ENCODE measurements at places on chromosomes 5 and 9.
A peak's percentile ranks its signal among the peaks of the same experiment; 100 is the strongest.

DNA sequence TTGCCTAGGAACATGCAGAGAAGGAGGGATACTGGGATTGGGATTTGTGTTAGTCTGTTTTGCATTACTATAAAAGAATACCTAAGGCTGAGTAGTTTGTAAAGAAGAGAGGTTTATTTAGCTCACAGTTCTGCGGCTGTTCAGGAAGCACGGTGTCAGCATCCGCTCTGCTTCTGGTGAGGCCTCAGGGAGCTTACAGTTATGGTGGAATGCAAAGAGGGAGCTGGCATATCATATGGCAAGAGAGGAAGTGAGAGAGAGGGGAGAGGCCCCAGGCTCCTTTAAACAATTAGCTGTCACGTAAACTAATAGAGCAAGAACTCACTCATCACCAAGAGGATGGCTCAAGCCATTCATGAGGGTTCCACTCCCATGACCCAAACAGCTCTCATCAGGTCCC is 27.0 kb downstream of the IL12B start:
- no peak for DNase-seq

DNA sequence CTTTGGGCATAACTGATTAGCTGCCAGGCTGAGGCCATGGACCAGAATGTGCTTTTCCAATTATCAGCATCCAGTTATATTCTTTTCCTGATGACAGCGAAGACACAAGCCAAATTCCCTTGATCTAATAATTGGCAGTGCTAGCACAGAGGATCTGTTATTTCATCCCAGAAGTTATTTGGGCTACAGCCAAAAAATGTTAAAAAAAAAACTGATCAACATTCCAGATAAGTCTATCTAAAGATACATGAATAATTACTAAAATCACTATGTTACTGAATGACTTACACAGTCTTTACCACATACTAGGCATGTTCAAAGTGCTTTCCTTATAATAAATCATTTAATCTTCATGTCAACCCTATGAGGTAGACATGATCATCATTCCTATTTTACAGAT is 13.5 kb upstream of the PDZD2 start:
- DNase-seq: no peak

DNA sequence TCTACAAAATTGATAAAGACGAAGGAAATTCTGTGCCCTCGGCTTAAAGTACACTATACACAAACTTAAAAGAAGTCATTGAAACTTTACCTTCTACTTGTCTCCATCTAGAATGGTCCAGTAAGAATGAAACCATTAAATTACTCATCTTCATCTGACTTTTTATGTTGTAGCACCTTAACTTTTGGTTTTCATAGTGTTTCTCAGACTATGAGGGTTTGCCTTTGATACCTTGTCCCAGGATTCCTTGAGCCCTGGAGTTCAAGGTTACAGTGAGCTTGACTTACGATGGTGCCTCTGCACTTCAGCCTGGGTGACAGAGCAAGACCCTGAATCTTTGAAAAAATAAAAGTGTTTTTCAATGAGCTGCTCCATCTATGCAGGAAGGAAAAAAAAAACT is 132.2 kb downstream of the CDC42SE2 start:
- DNase-seq: no peak

DNA sequence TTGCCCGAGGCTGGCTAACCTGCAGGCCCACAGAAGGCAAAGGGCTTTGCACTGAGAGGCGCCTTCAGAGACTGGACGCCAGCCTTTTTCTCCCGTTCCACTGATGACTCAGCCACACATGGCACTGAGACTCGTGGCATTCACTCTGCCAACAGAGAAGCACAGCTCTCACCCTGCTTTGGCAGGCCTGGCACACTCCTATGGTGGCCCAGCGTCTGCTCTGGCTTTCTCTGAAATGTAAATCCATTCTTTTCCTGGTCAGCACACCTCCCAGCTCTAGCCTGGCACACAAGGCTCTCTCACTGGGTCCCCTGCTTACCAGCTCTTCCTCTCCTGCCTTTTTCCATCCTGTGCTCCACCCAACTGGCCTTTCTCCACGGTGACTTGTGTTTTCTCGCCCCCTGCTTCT is 5.9 kb upstream of the MELK start:
- no peak for DNase-seq

DNA sequence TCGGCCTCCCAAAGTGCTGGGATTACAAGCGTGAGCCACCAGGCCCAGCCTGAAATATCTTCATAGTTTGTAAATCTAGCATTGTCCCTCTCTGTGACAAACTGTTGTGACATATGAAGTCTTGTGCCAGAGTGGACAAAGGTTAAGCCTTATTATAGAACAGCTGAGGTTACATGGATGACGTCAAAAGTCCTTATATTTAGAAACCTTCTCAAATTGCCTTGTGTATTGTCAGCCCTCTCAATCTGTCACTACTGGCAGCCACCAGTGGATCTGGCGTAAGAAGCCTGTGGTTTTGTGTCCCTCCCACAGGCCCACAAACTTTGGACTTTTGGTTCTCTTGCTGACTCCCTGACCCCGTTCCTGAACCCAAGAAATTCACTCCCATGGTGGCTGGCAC is 79.4 kb upstream of the CCDC112 start:
- DNase-seq: peak; percentile 92

DNA sequence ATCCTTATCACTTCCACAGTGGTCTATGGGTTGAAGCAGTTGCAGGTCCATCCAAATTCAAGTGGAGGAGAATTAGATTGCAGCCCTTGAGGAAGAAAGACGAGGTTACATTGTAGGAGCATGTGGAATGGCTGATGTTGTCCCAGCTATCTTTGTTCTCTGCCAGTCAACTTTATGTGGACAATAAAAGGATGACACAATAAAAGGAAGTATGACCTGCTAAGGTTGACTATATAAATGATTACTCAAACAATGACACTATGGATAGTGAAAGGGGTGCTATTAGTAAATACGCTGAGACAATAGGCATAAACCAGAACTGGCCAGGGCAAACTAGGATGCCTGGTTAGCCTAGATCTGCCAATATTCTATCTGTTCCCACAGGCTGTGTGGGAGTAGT is 12.8 kb upstream of the ZNF618 start:
- no peak for DNase-seq

GRCh38 chr5:53200306-53200705 is 90.7 kb upstream of the MOCS2 start:
- no peak for DNase-seq

DNA sequence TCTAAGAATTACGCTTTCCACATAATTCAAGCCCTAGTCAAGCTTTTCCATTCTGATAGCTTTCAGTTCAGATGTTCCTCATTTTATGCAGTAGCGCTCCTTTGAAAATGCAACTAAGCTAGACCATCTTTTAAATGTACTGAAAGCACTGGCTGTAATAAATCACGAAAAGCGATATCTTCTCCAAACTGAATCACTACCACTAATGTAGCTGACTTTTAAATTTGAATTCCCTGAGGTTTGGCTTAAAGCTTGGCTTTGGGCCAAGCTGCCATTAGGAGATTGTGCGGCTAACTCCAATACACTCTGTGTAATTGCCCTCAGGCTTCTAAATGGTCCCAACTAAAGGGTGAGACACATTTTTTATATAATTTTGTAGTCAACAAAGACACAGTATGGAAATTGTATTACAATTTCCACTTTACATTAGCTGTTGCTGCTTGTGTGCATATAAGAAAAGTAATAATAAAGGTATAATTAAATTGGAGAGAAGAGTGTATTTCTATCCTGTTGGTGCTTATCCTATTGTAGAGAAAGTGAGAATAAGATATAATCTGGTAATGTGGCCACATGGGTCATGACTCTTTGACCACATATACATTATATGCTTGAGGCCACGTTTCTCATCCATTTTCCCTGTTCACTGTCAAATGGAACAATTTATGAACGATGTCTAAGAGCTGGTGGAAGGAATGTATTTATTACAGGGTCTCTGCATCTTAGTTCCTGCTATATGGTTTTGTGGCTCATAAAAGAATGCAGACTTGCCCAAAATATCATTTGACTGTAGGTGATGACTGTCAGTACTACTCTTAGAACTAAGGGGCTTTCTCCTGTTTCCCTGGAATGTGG is 118.7 kb upstream of the TAF11L2 start:
- peak; percentile 37 for DNase-seq

DNA sequence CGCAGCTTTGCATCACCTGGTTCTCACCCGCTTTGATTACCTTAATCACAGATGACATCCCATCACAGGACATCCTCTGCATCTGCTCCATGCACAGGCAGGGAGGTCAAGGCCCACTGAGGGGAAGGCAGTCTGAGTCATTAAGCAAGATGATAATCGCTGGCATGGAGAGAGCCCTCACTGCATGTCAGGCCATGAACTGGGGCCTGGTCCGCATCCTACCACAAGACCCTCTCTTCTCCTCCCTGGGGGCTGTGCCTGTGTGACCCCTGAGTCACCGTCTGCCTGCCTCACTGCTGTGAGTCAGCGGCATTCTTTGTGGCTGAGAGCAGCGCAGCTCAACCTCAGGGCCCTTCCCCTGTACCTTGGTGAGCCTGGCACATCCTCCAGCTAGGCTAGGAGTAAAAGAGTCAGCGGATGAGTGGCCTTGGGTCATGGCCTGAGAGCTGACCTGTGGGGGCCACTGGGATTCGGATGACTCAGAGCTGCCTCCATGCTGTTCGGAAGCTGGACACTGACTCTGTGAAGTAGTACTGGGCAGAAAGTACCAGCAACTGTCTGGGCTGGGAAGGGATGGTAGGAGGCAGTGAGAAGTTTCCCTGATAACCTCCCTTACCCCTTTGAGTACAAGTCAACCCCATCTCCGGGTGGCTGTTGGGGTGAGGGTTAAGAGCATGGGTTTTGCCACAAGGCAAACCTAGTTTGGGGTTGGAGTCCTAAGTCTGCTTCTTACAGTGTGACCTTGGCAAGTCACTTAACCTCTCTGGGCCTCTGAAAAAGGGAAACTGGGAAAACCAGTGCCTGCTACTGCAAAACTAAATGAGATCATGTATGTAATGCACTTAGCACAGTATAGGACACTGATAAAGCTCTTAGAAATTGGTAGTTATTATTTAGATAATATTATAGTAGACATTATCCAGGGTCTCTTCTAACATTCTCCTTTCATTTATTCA is 14.6 kb upstream of the ARSI start:
- peak; percentile 92 for DNase-seq

DNA sequence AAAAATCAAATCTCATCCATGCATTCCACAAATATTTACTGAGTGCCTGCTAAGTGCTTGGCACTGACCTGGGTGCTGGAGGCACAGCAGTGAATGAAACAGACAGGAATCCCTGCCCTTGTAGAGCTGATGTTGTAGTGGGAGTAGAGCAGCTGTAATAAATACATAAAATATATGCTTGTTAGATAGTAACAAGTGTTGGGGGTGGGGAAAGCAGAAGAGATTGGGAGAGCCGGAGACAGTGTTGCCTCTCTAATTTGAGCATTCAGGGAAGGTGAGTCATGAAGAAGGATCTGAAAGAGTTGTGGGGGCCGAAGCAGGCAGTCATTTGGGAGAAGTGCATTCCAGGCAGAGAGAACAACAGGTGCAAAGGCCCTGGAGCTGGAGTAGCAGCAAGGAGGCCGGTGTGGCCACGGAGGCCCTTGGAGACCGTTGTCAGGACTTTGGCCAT is 97.9 kb downstream of the ZNF618 start:
- DNase-seq: peak; percentile 58

GRCh38 chr9:98995059-98995671 is 51.5 kb downstream of the COL15A1 start:
- DNase-seq: no peak

GRCh38 chr9:32399110-32399815 is 14.8 kb downstream of the ACO1 start:
- no peak for DNase-seq

DNA sequence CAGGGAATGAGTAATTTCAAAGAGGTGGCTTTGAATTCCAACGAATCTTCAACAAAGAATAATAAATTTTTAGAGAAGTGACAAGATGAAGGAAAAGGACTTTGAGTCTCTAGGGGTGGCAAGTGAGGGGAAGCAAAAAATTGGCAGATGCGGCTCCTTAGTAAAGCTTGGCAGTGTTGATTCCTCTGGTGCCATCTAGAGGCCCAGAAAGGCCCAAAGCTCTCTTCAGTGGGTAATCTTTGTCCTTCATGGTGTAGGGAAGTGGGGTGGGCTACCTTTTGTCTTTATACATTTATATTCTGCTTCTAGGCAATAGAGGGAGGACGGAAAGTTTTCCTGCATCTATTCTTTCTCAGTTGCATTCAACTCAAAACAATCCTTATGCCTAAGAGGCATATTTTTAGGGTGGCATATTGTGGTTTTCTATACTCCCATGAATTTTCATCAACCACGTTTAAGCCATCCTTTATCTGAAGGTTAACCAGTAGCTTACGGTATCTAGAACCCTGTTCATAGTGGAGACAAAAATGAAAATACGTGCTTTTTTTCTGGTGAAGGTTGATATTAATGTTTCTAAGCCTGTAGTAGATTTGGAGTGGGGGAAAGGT is 17.5 kb upstream of the ROPN1L start:
- peak; percentile 62 for DNase-seq

GRCh38 chr9:99867536-99867935 is 38.9 kb upstream of the STX17 start:
- no peak for DNase-seq

DNA sequence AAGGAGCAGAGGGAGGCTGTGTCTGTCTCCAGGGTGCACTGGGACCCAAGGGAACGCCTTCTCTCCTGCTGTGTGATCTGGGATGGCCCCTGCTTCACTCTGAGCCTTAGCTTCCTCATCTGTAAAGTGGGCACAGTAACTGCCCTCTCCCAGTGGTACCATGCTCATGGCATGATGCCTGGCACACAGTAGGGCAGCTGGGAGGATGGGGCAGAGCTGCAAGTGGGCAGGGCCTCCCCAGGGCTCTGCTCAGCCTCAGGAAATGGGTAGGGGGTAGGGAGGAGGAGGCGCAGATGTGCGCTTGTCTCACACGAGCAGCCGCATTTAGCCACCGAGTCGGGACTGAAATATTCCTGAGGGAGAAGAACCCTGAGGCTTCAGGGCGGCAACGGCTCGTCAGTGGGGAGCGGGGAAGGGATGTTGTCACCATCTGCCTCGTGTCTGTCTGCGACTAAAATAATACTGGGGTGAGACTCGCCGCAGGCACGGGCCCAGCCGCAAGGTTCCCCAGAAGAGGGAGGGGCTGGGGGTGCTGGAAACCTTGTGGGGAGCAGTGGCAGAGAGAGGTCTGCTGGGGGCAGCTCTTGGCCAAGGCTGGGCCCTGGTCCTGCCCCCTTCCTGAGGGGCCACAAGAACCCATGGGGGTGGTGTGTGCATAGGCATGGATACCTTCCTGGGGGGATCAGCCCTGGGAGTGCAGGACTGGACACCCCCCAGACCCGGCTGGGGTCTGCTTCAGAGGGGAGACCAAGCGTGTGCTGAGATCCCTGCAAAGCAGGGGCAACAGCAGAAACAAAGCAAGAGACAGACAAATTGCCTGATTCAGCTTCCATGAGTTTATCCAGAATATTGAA is 55.2 kb upstream of the PSD2 start:
- no peak for DNase-seq

DNA sequence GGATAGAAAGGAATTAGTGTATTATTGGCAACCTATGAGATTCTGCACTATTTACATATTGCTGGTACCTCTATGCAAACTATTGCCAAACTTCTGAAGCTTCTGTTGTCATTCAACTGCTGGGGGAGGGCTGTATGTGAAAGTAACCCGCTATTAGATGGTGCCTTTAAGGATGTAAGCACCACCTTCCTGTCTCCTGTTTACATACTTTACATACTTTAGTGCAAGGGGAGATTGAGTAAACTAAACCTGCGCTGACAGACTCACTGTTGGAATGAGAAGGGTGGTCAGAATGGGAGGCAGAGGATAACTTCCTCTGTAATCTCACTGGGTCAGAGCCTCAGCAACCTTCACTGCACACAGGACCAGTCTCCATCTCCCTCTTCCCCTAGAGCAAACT is 123.8 kb downstream of the NR3C1 start:
- DNase-seq: no peak

Measured in fibroblast of lung (primary cell).